Urothelium cell line (cell line): ENCODE measurements at places on chromosomes 7 and 10.
A peak's percentile ranks its signal among the peaks of the same experiment; 100 is the strongest.

DNA sequence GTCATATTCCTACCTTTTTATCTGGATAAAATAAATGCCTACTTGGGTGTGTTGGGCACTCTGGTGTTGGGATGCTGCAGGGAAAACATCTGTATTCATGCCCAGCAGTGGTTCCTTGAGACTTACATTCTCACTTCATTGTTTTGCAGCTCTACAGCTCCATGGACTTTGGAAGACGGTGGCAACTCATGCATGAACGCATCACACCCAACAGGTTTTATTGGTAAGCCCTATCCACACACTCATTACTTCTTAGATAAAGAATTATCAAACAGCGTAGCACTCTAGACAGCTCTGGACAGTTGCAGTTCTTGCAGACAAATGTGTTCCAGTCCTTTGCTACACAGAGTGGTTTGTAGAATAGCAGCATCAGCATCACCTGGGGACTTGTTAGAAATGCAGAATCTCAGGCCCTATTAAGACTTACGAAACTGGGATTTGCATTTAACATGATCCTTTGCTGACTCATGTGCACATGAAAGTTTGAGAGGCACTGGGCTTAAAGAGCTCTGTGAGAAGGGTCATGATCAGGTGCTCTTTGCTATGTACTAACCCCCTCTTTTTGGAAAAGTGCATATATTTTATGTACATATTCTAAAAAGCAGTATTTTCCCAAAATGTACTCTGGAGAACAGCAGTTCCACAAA, 401.9 kb downstream of the SORCS3 start:
- DNase-seq, result no peak

- no peak for DNase-seq
Measured at GRCh38 chr7:155979566-155979965, 167.3 kb upstream of the SHH start.

DNA sequence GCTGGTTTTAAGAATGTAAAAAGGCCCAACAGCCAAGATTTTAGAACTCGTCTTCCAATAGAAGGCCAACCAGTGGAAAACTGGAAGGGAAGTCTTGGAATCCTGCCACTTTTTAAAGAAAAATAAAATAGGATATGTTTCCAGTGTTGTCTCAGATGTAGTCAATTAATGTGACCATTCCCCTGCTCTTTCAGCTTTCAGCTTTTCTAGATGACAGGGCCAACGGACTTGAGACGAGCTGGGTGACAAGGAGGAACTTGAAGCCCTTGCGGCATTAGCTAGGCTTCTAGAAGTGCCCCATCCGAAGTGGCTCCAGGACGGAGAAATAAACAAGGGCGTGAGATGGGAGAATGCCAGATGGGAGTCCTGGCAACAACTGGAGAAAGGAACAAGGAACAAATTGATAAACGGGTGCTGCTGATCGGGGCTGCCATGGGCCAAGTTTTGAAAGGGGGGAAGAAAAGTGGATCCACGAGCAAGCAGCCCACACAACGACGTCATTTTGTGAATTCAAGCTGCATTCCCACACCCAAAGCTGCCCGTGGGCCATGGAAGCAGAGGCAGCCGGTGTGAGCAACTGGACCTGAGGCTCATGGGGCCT, 42.3 kb downstream of the CTBP2 start:
- no peak for DNase-seq

DNA sequence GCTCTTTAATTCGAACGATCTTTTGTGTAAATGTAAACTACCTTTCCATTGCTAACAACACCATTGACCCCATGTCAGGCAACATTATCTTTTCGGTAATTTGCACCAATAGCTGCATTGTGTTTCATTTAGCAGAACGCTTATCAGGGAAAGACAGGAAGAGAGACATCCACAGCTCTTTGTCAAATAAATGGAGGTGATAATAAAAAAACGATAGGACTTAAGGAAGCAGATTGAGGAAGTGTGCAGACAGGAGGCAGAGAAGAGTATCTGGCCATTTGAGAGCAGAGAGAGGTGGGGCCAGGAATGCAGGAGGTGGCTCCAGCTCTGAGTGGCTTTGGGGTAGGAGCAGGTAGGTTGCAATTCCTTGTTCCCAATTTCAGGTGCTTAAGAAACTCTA, 37.5 kb upstream of the ADARB2 start:
- no peak for DNase-seq

DNA sequence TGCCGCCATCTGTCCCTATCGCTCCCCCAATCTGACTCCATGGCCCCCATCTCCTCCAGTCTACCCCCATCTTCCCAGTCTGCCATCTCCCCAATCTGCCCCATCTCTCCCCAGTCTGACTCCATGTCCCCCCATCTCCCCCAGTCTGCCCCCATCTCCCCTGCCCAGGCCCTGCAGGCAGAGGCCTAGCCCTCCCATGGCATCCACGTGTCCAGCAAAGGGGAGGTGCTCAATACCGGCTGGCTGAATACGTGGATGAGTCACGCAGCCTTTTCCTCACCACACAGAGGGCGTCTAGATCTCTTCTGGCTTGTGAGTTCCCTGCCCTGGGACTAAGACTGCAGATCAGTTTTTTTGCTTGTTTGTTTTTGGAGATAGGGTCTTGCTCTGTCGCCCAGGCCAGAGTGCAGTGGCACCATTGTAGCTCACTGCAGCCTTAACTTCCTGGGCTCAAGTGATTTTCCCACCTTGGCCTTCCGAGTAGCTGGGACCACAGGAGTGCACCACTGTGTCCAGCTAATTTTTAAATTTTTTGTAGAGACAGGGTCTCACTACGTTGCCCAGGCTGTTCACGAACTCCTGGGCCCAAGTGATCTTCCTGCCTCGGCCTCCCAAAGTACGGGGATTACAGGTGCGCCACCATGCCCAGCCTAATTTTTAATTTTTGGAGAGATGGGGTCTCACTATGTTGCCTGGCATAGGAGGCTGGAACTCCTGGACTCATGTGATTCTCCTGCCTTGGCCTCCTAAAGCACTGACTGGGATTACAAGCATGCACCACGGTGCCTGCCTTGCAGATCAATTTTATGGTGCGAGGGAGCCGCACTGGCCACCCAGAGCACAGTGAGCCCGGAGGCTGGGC, 15.3 kb upstream of the GPR146 start:
- peak; percentile 100 for DNase-seq

DNA sequence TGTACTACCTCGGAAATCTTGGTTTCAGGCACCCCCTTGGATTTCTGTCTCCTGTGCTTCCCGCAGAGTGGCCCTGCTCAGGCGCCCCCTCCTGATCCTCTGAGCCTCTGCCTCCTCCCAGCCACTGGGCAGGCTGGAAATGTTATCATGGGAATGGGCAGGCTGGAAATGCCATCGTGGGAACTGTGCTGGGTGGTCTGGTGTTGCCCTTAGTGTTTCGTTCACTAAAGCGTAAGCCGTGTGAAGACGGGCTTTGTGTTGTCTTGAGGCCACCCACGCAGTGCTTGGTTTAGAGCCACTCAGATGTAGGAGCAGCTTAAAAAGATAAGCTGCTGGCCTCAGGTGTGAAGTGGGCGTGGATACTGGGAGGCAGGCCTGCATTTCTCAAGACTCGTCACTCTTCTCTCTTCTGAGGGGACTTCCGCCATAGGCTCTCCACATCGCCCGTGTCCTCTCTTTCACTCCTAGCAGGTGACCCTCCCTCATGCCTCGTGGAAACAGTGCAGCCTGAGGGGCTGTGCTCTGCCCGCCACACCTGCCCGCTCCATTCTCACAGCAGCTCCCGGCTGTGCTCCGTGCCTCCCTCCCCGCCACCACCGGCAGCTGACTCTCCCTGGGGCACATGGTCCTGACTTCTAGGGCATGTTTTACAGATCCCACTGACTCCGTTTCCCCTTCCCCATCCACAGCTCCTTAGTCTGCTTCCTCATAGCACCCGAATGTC, 28.5 kb downstream of the PPP2R2D start:
- no peak for DNase-seq

DNA sequence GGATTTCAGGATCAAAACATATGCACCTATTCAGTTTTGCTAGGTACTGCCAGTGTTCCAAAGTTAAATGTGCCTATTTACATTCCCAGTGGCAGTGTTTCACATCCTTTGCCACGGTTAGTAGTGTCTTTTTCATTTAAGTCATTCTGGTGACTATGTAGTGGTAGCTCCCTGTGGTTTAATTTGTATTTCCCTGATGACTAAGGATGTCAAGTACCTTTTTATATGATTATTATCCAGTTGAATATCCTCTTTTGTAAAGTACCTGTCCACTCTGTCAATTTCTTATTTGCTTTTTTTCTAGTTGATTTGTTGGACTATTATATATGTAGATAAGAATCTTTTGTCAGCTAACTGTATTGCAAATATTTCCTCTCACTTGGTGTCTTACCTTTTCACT, 45.1 kb downstream of the TMEM60 start:
- no peak for DNase-seq

DNA sequence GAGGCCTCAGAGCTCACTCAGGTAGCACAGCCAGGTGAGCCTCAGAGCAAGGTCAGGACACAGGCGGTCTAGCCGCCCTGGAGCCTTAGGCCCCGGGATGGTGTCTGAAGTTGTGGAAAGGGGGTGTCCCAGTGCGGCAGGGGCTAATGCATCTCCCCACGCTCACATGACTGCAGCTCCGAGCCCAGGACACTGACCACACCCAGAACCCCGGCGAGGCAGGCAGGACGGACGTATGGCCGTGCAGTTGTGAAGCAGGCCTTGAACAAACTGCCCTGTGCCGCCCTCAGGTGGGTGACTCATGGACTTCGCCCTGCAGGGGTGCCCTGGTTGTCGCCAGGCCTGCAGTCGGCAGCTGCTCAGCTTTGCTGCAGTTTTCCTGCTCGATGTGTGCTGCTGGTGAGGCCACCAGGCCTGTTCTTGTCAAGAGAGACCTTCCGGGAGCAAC, 5.0 kb upstream of the PRKAR1B start:
- no peak for DNase-seq

DNA sequence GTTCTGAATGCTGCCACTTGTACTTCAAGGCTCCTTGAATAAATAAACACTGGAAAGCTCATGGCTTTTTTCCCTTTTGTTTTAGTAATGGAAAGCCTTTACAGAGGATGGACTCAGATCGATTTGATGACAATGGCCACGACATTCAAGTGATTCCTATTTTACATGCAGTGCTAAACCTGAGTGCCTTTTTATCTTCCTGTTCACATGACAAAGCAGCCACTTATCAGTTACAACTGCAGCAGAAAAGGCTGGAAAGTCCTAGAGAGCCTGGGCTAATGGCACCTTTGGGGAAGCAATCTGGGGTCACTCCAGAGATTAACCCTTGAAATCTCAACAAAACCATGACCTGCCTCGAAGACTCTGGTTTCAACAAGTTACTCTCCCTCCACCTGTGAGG, 249.0 kb upstream of the AUTS2 start:
- DNase-seq, result no peak

- no peak for DNase-seq
Measured at GRCh38 chr7:51310131-51310583, 6.5 kb downstream of the COBL start.

DNA sequence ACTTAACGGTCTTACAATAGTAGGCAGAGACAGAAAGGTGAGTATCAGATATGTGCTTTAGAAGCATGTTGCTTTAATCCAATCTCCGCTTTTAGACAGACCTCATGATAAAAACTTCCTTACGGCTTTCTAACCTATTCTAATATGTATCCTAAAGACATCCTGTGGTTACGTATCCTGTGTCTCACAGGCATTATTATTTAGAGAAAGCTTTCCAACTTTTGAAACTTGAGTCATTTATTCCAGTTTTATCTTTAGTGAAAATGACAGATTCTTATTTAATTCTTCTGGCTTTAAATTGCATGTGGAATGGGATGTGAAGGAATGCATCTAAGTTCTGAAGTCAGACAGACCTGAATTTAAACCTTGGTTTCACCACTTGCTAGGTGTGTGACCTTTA, 118.9 kb downstream of the OTUD1 start:
- no peak for DNase-seq

GRCh38 chr10:35723992-35724391, 81.9 kb upstream of the FZD8 start:
- no peak for DNase-seq

DNA sequence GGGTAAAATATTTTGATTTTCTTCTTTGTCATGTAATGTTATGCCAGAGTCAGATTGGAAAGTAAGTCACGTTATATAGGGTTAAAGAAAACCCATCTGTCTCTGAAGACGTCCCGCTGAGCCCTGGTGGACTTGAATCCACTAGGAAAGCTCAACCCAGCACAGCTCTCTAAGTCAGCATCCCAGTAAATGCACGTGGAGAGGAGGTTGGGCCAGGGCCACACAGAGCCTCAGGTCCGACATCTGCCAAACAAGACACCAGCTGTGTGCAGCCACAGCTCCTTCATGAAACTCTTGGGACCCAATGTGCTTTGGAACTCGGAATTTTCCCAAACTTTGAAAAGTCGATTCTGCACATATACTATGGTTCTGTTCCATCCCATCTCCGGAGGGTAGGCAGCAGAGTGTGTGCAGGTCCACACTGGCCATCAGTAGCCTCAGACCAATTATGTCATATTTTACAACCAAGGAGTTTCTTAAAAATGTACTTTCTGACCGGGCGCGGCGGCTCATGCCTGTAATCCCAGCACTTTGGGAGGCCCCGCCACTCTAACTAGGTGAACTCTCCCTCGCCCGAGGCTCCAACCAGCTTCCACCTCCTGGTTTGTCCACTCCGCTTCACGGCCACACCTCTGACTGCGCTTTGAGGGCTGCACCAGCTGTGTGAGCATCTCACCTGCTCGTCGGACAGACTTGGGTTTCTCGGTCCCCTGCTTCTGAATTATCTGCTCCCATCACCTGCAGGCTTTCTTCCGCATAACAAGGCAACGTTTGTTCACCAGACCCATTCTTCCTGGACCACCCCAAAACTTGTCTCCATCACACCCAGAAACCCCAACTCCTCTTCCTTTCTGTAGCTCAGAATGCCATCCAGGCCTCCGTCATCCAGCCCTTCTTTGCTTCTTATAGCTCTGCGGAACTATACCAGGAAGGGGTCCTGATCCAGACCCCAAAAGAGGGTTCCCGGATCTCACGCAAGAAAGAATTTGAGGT, 29.7 kb upstream of the DNAJB6 start:
- DNase-seq, result no peak

DNA sequence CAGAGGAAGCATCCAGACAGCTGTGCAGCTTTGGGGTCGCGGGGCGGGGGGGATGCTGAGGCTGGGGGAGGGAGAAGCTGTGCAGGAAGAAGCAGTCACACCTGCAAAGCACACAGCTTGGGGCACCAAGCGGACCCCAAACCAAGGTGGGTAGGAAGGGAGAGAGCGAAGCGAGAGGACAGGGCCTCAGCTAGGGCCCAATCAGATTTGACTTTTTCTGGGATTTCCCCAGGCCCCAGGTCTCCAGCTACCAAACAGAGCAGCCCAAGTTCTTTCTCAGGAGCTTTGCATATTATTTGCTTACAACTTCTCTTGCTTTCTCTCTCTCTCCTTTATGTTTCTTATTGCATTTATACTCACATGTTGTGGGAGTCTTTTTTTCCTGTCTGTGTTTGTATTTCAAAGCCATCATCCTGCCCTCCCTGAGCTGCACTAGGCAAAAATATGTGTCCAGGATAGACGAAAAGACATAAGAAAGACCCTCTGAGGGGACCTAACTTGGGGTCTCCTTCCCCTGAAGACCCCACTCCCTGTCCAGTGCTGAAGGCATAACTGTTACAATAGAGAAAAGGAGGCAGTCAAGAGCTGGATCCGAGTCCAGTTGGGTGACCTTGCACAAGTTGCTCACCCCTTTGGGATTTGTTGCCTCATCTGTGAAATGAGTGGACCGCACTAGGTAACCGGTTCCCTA, 50.6 kb upstream of the SMNDC1 start:
- no peak for DNase-seq
